ENCODE measurements at places on chromosomes 5 and 9.

DNA sequence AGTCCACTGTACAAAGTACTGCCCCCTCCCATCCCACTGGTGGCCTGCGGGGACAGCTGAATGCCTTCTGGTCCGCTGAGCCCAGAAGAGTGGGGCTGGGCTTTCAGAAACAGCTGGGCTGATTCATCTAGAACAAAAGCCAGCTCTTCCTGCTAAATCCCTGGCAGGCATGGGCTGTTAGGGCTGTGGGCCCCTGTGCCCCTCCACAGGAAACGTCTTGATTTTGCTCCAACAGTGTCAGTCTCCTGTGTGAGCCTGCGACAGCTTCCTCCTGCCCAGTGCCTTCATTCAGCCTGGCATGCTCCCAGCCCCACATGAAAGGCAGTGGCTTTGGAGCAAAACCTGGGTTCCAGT is 6.9 kb upstream of the GSN start:
- DNase-seq: no peak

DNA sequence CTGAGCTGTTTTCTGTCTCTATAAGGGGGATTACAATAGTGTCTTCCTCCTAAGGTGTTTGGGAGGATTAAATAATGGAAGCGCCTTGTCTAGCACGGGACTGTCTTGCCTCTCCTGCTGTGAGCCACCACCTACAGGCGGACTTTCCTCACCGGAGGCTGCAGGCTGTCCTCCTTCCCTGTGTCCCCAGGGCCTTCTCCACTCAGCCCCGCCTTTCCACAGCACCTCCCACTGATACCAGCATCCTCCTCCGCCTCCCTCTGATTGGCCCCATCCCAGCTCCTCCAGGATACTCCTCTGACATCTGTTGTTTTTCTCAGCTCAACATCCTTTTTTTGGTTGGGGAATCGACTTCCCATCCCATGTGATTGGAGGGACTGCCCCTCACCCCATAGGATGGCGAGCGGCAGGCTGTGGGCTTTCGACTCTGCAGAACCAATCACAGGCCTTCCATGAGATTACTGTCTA is 851 bp upstream of the ZDHHC12 start:
- no peak for DNase-seq

DNA sequence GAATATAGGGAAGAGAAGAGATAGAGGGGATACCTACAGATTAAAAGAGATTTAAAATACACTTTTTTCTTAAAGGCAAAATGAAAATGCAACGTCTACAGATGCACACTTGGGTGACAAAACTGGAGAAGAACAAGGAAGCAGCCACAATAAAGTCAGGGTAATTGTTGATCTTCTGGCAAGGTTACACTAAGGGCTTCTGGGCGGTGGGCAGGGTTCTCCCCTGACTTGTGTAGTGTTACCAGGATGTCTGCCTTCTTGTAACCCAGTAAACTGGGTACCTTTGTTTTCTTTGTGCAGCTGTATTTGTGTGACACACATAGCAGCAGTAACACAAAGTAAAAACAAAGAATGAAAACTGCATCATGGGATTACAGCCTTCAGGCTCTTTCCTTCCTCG is 37.8 kb downstream of the EPB41L4B start:
- DNase-seq: no peak

DNA sequence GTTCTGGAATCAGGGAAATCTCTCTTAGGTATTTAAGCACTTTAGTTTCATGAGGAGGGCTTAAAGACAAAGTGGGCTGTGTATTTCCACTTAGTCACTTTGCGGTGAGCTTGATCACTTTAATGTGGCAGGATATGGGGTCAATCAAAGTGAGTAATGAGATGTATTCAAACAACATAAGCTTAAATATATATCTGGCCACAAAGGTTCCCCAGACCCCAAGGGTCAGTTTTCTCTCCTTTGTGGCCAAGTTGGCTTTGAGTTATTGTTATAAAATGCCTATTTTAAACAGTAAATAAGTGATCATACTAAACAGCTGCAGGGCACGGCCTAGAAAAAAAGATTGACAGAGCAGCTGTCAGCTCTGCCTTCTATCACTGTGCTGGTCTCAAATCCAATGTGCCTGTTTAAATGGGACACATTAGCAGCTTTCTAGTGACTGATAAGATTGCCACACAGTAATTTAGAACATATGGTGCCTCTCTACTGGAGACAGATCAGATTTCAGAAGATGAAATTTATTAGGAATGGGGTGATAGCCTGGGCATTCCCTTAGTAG is 363.9 kb downstream of the AGTPBP1 start:
- no peak for DNase-seq

DNA sequence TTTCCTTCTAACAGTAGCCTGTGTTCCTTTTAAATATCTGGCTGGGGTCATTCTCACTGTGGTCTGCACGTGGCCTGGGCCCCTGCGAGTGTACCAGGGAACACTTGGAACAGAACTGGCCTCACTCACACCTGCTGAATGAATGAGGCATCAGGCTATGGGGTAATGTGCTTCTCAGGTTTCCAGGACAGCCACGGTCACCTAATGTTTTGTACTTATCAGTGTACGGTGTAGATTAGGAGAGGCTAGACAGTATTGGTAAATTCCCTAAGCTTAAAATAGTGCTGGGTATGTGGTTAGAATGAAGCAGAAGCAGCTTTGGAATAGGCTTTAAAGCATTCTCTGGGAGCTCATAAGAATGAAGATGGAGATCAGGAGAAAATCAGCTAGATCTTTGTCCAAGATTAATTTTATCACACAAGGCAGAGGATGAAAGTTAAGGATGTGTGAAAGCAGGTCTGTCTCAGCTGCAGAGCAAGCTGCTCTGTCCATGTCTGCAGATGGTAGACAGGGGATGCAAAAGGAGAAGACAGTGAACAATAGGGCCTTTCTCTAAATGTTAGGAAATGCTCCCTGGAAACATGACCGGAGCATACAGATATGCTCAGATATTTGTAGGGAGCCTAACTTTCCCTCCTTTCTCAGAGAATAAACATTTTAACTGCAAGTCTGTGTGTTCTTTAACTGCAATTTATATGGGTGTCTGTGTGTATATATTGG is 267.5 kb downstream of the NR3C1 start:
- DNase-seq: no peak

DNA sequence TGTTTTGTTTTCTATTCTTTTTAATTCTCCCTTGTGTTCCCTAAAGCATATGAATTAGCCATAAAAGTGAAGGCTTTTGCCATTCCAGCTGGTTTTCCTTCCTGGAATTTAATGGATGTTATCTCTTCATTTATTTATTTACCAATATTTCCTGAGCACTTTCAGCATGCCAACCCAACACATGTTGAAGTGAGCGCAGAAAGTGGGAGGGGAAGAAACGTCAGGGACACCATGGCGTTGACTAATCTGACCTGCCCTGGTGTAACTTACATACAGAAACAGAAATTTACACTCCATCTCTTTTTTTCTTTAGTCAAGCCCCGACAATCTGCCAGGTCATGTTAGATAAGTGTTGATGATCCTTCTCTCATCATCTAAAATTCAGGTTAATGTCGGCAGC is 247.5 kb downstream of the PCSK5 start:
- DNase-seq: no peak

DNA sequence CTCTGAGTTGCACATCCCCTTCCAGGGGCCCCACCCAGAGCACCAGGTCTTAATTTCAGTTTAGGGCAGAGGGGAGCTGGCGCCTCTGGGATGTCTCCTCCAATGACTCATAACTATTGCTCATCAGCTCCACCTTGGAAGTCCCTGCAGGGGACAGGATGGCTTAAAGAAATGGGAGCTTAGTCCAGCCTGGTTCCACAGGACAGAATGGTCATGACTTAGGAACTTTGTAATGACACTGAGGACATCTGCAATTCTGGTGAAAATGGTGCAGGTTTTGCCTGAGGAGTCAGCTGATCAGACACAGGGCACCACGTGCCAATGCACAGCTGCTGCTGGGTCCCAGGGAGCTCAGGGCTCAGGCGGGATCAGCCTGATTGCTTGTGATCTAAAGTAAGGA is 16.4 kb upstream of the PPP1R26 start:
- no peak for DNase-seq

All from B cell (primary cell).